ENCODE measurements at places on chromosomes 4 and X. TPM values are rescaled to one million over a fixed set of nuclear protein-coding genes. Genes with fewer than 3 reads are reported as not detected.

Gene PGM2
- total RNA-seq, result 14.2 TPM

Gene DNAAF6
- total RNA-seq, result not detected

Gene IRAK1
- 42.1 TPM for total RNA-seq

Gene BGN
- 9.0 TPM for total RNA-seq

Gene PRRG3
- total RNA-seq, result not detected

Gene SUPT20HL2
- total RNA-seq, result 0.14 TPM

Gene GJB1
- total RNA-seq, result not detected

Gene CXCL5
- 14.0 TPM for total RNA-seq

Gene P2RY8
- total RNA-seq, result not detected

Gene DDIT4L
- 5.9 TPM for total RNA-seq

Gene CORIN
- 0.09 TPM for total RNA-seq

Gene STX18
- 26.0 TPM for total RNA-seq

Gene MAN2B2
- total RNA-seq, result 20.2 TPM

Gene KIAA1210
- total RNA-seq, result not detected

Data from smooth muscle cell of bladder (primary cell).